ENCODE measurements at places on chromosomes 7 and 10. TPM values are rescaled to one million over a fixed set of nuclear protein-coding genes. Genes with fewer than 3 reads are reported as not detected.

PSMG3 gene
- 19.7 TPM for total RNA-seq

OPTN gene
- 53.4 TPM for total RNA-seq

ASB10 gene
- total RNA-seq: not detected

KIF5B gene
- total RNA-seq: 92.9 TPM

EGR2 gene
- total RNA-seq: 45.6 TPM

GRCh38 chr7:115070311-115070710 is 148.4 kb downstream of the MDFIC start:
- no peak for DNase-seq

DNA sequence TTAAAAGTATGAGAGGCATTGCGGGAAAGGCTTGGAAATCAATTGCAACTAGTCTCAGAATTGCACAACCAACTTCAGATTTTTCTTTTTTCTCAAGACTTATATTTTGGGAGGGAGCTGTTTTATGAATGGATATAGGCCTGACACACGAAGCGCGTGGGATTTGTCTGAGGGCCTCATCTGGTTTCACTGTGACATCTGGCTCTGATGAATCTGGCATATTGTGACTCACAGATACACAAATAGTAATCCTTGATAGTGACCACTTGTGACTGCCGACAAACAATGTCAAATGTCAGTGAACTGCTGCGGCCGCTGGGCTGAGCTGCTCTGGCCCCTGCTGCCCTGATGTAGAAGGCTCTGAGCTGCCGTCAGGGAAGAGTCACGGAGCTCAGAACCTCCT is 655.1 kb downstream of the INHBA start:
- DNase-seq: no peak

DNA sequence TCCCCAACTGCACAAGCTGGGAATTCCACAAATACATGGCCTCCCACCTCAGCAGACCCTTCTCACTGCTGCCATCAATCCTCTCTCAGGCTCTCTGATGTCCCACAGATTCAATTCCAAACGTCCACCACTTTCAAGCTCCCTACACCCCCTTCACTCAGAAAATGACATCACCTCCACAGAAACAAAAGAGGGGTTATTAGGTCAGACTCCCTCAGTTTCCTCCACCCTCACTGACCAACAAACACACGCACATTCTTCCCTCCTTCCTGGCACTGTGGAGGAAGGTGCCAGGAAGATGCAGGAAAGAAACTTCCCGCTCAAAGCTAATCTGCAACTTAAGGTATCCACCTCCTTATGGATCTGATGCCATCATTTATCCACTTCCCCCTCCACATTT is 18.3 kb downstream of the ZNF438 start:
- DNase-seq: no peak
